ENCODE measurements at places on chromosomes 5 and 9.

DNA sequence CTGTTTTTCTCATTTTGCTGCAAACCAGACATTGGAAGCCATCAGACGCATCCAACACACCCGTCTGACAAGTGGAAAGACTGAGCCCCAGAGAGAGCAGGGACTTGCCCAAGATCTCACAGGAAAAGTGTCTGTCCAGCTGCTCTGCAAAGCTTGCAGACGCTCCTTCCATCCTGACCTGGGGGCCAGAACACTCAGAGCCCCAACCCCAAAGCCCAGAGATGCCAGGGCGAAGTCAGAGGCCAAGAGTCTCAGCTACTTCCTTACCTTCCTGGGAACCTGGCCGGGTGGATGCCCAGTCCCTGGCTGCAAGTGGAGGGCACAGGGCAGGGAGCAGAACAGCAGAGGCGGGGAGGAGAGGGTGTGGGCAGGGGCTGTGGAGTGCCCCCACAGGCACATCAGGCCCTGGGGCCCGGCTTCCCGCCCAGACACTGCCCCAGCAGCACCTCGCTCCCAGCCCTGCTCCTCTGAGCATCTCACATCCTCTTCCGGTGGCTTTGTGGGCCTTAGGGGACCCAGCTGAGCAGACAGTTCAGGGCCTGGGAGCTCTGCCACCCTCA is 9.7 kb upstream of the RALGDS start:
- no peak for DNase-seq

- DNase-seq, result no peak
Observed at GRCh38 chr9:19521205-19521604, 112.4 kb downstream of the ACER2 start.

GRCh38 chr5:119370486-119370885 is 14.7 kb downstream of the TNFAIP8 start:
- no peak for DNase-seq

DNA sequence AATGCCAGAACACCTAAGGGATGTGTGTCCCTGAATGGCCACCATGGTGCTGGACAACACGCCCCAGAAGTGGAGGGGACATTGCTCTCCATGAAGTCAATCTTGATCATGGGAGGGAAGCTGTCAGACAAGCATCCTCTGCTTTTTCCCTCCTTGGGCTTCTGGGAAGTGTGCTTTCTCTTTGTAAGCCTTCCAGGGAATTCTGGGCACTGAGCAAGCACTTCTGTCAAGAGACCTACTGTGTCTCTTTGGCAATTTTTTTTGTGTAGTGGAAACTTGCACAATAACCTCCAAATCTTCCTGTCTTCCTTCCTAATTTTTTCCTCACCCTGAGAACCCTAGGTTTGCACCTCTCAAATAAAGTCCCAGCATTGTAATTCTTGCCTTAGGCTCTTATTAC is 132.0 kb downstream of the SEC61B start:
- no peak for DNase-seq

DNA sequence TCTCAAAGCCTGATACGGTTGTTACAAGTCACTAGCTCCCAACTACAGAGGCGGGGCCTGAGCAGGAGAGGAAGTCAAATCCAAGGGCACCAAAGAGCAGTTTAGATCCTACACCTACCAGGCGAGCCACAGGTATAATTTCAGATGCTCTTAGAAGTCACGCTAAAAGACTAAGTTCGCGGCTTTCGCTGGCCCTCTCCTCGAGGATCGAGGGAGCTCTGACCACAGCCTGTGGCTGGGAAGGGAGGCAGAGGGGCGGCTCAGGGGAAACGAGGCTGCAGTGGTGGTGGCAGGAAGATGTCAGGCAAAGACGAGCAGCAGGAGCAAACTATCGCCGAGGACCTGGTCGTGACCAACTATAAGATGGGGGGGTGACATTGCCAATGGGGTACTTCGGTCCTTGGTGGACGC is 48.6 kb downstream of the SEMA4D start:
- no peak for DNase-seq

DNA sequence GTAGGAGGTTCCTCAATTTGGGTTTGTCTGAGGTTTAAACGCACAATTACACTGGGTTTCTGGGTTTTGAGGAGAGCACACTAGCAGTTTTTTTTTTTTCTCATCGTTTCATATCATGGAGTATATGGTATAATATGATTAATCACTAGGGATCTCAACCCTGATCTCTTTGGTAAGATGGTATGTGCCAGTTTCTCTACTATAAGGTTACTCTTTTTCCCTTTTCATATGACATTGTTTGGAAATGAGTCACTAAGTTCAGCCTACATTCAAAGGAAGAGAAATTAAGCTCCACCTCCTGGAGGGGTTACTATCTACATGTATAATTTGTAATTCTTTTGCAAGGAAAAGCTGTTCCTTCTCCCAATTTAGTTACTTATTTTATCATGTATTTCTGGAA is 35.2 kb downstream of the MTRR start:
- DNase-seq, result no peak

GRCh38 chr9:124693403-124693802 is 77.7 kb downstream of the NR6A1 start:
- DNase-seq, result no peak

DNA sequence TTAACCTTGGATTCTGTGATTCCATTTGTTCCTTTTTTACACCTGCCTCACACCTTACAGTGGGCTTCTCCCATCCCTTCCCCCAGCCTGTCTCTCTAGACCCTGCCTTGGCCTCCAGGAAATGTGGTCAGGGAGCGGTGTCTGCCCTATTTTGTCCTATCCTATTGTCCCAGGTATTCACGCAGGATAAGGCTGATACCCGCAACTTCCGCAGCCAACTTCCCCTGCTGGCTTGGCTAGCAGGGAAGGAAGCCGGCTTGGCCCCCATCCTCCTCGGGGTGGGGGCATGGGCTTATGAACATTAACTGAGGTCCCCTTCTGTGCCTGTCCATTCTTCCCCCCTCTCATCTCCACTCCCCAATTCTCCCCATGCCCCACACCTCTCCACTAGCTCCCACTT is 3.5 kb downstream of the CSF1R start:
- DNase-seq, result no peak

- DNase-seq, result no peak
Observed at GRCh38 chr5:68352166-68352565, 136.6 kb downstream of the PIK3R1 start.

- DNase-seq, result no peak
Observed at GRCh38 chr5:59034498-59035186, 451.8 kb downstream of the RAB3C start.

GRCh38 chr5:144731786-144732185 is 561.1 kb downstream of the KCTD16 start:
- no peak for DNase-seq

All from activated T-cell treated with anti-CD3 and anti-CD28 coated beads for 48 hours (primary cell).